ENCODE measurements at places on chromosomes 13 and 19.

DNA sequence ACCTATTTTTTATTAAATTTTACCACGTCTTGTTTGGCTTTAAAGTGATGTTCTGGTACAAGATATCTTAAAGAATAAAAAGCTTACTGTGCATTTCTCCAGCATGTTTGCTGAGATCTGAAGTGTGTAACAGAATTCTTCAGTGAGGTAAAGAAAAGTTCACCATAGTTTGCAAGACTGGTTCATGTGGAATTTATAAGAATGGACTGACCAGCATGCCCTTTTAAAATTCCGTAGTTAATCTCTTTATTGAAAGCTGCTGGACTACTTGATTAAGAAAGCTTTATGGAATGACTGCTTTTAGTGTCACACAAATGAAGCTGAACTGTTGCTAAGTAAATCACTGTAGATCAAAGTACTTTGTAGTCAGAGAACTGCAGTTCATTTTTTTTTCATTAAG lies 119.2 kb downstream of the GPC6 start:
- no peak for DNase-seq

DNA sequence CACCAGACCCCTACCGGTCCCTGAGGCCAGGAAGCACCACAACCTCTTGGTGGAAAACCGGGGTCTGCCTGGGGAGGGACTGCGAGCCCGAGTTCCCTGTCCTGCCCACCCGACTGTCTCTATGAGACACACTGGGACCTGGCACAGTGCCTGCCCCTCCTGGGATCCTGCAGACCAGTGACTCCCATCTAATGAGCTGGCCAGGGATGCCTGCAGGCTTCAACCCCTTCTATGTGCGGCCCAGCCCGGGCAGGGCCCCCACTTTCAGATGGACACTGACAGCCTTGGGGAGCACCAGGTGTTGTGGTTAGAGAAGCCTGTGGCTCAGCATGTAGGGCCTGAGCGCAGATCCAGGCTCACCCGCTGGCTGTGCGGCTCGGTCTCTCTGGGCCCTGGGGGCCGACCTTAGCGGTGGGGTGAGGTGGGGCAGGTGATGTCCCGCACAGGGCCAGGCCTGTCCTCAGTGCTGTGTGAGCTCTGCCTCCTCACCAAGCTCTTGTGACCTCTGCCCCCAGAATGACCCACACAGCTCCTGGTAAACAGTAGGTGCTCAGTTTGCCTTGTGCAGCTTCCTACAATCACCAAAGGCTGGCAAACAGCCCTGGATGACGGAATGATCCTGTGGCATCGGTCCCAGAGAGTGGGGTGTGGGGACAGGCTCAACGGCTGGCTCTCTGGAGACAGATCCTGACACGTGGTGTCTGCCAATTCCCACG lies 17.9 kb upstream of the CACTIN start:
- DNase-seq = no peak

- peak; percentile 41 for DNase-seq
Measured at GRCh38 chr19:49224879-49225278, 67.3 kb downstream of the TRPM4 start.

GRCh38 chr19:2532252-2533071 lies 56.5 kb downstream of the GADD45B start:
- DNase-seq = no peak

GRCh38 chr13:114047358-114047881 lies 73.5 kb upstream of the C13orf46 start:
- no peak for DNase-seq

GRCh38 chr13:44174769-44175425 lies 198.7 kb upstream of the SERP2 start:
- no peak for DNase-seq

- no peak for DNase-seq
Measured at GRCh38 chr19:10817291-10818038, 18.5 kb downstream of the TMED1 start.

GRCh38 chr13:20492641-20493040 lies 33.0 kb downstream of the CRYL1 start:
- no peak for DNase-seq

GRCh38 chr19:2478278-2478755 lies 2.4 kb downstream of the GADD45B start:
- no peak for DNase-seq

DNA sequence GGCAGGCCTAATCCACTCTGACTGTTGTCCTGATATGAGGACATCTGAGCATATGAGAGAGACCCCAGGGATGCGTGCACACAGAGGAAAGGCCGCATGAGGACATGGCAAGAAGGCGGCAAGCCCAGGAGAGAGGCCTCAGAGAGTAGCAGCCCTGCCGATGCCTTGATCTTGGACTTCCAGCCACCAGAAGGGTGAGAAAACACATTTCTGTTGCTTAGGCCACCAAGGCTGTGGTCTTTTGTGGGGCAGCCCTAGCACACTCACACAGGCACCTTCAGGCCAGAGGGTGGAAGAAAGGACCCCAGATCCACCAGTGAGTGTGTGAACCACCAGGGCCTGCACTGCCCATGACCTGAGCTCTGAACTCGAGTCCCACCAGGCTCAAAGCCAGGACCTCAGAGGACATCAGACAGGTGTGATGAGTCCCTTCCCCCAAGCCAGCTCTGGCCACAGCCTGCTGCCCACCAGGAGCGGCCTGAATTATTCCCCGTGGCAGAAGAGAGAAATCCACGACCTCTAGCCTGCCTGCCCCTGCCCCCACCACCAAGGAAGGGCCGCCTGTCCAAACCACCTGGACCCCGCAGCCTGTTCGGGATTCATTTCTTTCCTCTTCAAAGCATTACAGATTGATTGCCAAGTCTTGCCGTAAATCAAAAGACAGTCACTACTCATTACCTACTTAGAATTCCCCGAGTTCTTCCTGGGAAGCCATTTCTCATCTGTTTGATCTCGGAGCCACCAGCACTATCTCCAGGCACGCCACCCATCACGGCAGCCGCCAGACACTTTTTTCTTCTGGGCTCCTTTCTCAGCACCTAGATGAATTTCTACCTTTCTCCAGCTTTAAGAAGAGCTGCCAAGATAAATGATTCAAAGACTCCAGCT lies 72.2 kb downstream of the CEBPG start:
- DNase-seq = no peak

DNA sequence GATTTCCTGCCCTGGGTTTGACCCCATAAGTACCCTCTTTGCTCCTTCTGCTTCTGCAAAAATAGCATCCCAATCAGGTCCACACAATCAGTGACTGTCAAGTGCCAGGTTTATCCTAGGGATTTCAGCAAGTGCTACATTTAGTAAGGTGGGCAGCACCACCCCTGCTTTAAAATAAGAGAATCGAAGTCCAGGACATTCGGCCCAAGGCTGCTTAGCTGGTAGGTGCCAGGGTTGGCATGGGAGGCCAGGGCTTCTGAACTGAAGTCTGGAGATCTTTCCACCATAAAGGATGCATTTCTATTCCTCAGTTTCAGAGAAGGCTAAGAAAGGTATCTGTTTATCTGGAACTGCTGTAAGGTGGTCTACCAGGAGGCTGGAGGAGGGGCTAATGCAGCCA lies 408.3 kb downstream of the ZNF536 start:
- no peak for DNase-seq

GRCh38 chr13:109776575-109776974 lies 9.8 kb downstream of the IRS2 start:
- DNase-seq = no peak

DNA sequence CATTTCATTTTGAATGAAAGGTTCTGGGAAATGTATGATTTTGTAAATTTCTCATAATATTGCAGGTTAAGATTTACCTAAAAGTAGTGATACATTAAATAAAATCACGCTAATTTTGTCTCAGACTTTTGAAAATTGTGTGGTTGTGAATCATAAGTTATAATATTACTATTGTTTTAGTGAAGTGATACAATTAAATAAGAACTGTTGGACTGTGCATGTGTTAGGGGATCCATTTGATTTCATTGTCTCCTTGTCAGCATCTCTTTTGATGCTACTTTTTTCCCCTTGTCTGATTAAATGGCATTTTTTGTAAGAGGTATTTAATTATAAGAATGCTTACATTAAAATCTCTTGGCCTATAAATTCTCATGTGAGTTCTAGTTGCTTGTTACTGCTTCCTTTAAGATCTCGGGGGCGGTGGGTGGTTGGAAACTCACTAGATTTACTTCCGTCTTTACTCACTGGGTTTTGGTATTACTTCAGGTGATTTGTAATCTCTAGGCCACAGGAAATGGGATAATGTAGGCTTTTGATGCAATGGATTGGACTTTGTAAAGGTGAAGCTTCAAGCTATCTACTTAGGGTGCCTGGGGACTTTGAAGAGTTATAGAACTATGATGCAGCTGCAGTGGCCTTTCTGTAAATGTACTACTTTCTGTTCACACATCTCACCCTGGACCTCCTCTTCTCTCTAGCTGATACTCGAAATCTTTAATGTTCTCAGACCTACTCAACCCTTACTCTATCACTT lies 66.5 kb downstream of the PAN3 start:
- DNase-seq = no peak

DNA sequence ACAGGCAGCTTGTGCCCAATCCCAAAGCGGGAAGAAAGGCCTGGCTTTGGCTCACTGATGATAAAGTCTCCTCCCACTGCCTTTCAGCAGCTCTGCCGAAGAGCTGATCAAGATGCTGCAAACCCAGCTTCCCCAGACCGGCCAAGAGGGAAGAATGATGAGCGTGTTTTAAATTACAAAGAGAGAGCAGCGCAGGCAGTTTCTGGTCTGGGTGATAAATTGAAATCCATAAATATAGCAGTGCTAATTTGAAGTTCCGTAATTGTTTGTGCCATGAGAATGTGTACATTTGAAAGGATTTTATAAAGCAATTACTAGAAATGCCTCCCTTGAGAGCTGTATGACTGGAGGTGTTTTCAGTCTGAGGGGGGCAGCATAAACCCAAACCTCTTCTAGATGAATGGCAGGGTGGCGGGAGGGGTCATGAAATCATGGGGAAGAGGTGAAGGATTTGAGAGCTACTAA lies 171.8 kb downstream of the STK24 start:
- DNase-seq = peak; percentile 29

DNA sequence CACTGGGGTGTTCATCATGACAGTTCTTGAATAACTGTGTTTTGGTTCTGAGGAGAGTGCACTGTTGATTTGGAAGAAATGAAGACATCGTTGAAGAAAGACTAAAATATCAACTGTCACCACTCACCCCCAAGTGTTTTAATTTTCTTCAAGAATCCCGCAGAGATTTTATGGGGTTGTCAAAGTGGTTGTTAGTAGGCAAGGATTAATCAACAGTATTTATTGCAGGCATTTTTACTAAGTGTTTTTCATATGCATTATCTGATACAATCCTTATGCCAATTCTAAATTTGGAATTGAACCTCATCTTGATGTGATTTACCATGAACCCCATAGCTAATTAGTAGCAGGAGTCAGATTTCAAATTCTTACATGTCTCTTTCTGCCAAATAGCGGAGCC lies 63.7 kb upstream of the OBI1 start:
- no peak for DNase-seq

- no peak for DNase-seq
Measured at GRCh38 chr19:40278361-40279035, 6.6 kb downstream of the AKT2 start.
